Activated CD8-positive, alpha-beta memory T cell treated with anti-CD3 and anti-CD28 coated beads, Interleukin-2, amount 50 U/mL, for 4 hours (primary cell): ENCODE measurements at places on chromosomes 4 and X.

DNA sequence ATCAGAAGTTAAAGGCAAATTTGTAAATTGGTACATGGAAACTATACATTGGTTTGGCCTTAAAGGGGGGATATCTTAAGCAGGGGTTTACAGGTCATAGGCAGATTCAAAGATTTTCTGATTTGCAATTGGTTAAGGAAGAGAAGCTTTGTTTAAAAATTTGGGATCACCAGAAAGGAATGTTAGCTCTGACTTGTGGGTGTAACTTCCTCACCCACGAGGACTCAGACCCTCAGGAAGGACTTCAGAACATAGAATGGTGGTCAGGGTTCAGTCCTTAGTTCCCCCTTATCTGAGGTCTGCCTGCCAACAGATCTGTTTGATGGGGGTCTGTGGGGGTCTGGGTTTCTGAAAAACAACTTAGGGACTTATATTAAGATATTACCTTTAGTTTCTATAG, 427.4 kb upstream of the DIPK2B start:
- DNase-seq: no peak

DNA sequence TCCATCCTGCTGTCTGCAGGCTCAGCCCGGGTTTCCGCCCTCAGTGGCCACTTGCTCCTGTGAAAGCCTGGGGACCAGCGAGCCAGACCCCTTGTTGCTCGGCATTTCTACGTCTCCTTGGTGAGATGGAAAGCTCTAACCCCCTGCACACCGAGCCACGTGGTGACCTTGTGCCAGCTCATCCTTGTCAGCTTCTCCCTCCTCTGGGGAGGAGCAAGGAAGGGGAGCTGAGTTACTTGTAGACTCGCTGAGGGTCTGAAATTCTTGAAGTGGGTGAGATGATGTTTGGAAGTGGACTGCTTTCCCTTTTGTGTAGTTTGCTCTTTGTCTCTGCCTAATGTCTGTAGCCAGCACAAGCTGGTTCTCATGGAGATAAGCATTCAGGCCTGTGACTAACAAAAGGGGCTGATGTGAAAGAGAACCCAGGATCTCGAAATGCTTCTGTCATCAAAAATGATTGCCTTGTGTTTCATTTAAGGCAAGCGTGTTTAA, 29.3 kb downstream of the RGS12 start:
- no peak for DNase-seq

DNA sequence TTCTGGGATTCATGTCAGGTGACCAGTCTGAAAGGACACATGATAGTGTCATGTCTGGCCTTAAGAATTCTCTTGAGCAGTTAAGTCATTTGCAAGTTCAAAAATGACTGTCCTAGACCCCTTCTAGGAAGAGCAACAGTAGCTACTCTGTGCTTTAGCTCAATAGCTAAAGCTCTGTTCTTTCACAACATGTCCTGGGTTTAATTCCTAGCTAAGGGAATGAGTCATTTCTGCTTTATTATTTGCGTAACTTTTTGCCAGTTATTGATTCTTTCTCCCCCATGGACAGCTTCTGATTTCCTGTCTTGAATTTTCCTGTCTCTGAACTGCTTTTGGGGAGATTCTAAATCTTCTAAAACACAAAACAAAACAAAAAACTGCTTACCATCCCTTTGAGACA, 1055.8 kb upstream of the DIAPH2 start:
- no peak for DNase-seq

DNA sequence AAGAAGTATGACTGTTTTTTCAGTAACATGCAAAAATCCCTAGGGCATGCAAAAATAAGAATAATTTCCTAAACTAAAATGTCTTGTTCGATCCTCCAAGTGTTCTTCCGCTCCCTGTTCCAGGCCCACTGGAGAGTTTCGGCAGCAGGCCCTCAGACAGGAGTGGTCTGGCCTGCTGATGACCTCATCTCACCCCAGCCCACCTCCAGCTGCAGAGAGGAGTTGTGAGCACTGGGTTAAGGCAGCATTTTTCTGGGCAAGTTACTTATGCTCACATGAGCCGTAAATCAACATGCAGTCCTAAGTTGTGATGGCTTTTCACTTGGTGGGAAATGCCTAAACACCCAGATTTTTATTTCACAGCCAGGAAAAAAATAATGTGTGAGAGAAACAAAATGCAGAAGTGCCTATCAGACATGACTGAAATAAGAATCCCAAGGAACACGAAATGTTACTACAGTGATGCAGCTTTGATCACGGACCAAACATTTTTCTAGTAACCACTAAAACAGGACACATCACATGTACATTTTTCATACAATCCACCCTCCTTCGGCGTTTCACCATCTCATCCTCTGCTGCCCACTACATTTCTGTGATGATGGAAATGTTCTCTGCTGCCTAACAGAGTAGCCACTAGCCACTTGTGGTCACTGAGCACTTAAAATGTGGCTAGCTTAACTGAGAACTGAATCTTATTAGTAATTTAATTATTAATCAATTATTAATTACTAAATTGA, 153.3 kb upstream of the TBL1X start:
- no peak for DNase-seq

DNA sequence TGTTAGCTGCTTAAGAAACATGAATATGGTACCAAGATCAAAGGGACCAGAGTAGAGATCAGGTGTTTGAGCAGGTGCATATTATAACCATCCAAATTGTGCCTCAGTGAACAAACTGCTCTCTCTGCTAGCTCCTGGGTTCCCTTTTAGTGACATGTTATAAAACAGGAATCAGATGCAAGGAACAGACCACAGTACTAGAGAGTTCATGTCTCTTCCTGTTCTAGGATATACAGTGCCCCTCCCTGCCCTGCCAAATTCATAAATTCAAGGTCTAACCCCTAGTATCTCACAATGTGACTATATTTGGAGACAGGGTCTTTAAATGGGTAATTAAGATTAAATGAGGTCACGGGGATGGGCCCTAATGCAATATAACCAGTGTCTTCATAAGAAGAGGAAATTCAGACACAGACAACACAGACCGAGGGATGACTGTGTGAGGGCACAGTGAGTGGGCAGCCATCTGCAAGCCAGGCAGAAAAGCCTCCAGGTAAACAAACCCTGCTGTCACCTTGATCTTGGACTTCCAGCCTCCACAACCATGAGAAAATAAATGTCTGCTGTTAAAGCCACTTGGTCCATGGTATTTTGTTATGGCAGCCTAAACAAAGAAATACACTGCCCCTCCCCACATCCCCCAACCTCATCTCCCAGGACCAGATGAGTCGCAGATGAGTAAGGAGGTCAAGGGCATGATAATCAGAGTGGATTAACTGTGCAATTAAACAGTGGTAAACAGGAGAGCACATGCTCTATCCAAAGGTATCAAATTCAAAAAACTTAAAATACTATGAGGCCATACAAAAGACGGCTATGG, 82.5 kb downstream of the RBM47 start:
- no peak for DNase-seq

DNA sequence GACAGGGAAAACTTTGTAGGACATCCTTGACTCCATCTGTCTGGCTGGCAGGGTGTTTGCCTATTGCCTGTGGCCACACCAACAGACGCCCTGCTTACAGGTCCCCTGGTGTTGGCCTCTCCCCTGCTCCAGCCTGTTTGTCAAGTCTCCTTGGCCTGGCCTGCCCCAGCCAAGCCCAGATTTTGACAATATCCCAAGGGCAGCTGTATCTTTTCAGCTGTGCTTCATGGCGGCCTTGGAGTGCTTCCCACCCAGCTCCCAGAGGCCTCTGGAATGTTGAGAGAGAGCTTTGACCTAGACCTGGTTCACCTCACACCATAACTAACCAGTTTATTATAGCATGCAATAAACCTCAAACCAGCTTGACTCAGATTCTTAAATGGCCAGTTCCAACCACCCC, 204.0 kb upstream of the NHS start:
- DNase-seq: no peak
